HT-29 (cell line): ENCODE measurements at places on chromosomes 5 and 9.

DNA sequence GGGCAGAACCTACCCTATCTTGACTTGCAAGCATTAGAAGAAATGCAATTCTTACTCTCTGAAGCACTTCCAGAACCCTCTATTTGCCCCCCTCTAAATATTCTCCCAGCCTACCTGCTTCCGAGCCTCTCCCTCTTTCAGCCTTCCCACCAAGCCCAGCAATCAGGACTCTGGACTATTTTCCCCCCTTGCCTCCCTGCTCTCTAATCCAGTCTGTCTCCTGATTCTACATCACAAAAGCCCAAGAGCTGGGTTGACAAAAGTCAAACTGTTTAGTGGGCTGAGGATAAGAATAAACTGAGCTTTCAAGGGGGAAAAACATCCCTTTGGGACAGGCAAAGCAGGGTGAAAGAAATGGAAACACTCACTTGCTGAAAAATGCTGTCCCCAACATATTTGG lies 123.2 kb upstream of the KIF2A start:
- no peak for DNase-seq

GRCh38 chr9:133127340-133127981 lies 6.4 kb upstream of the RALGDS start:
- DNase-seq, result peak; percentile 75

DNA sequence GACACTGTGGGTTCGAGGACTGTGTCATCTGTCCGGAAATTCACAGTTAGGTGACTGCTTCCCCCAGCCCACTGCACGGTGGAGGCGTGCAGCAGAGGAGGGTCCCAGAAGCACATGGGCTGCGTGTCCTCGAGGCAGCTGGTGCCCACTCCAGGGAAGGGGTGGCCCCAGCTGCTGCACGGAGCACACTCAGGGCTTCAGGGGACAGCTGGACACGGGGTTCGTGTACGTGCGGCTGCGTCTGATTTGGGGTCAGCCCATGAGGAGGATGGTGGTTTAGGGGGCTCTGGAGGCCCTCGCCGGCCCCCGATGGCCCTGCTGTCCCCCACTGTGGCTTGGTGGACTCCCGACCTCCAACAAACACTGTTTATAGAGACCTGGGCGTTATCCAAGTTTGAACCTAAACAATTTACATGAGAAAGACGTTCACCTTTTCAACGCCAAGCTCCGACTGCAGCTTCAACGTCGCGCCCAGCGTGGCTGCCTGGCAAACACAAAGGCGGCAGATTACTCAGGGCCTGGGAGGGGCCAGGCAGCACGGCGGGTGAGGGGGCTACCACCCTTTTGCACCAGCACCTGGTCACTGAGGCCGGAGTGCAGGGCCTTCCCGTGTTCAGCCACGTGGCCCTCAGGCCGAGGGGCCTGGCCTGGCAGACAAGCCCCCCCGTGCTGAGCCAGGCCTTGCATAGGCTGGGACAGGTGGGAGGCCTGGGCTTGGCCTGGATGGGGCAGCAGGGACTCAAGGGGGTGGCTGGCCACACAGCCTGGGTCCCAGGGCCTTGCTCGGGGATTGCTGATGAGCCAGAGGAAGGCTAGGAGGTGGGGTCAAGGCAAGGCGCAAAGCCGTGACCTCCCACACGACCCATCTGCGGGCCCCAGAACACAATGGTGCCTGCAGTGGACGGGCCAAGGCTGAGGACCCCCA lies 55.2 kb downstream of the EXD3 start:
- DNase-seq, result no peak

GRCh38 chr5:177083357-177083756 lies 3.4 kb upstream of the FGFR4 start:
- no peak for DNase-seq

GRCh38 chr5:172624083-172624995 lies 16.7 kb upstream of the NEURL1B start:
- no peak for DNase-seq
